ENCODE measurements at places on chromosomes 1 and 21. TPM values are rescaled to one million over a fixed set of nuclear protein-coding genes. Genes with fewer than 3 reads are reported as not detected.

DNA sequence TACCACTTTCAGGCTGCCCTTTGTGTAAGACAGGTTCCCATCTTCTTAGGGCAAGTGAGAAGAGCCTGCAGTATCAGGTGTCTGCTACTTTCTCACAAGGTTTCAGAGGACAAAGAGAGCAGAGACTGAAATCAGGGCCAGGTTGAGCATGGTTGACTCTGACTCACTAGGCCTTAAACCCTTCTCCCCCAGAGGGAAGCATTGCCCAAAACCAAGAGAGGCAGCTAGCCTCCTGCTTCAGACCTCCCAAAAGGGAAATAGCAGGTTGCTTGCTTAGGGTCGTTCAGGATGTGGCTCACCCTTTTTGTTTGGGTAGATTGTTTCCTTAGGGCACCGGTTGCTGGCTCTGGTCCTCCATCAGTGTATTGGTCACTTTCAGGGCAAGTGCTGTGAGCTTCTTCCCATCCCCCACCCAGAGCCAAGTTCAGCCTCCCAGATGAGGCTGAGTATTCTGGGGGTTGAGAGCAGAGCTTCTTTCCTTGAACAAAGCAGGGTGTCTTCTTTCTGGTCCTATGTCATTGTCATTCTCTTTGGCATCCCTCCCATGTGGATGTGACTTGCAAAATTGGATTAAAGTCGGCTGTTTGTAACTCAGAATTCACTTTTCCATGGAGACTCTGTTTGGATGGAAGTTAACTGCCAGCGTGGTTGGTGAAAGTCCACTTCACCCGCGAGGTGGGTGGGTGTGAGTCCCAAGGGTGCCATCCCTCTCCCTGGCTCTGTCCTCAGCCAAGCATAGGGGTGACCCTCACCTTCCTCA lies 55.5 kb upstream of the GALNT2 start:
- H3K27me3 ChIP-seq = no peaks in the 10 kb centered on the region
- no peak overlapping the region for H3K4me3 ChIP-seq
- H3K4me1 ChIP-seq = no peaks in the 10 kb centered on the region
- no peak for DNase-seq
- no peaks in the 10 kb centered on the region for H3K36me3 ChIP-seq

DNA sequence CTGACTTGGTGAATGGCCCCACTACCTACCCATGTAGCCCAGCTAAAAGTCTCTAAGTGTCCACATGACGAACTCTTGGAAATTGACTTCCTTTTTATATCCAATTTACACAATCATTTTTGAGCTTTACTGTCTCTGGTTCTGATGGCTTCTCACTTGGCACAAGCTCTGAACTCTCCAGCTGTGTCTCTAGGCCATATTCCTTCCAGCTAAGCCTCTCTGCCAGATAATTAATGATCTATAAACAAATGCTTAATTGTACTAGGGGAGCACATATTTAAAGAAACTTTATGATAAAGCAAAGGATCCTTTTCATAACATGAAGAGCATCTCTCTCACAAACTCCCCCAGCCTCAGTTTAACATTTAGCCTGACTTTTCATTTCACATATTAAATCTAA lies 16.3 kb upstream of the BEND5 start:
- no peak overlapping the region for H3K27ac ChIP-seq
- H3K36me3 ChIP-seq = no peaks in the 10 kb centered on the region
- H3K4me1 ChIP-seq = no peaks in the 10 kb centered on the region
- DNase-seq = no peak
- H3K4me3 ChIP-seq = no peak overlapping the region

DNA sequence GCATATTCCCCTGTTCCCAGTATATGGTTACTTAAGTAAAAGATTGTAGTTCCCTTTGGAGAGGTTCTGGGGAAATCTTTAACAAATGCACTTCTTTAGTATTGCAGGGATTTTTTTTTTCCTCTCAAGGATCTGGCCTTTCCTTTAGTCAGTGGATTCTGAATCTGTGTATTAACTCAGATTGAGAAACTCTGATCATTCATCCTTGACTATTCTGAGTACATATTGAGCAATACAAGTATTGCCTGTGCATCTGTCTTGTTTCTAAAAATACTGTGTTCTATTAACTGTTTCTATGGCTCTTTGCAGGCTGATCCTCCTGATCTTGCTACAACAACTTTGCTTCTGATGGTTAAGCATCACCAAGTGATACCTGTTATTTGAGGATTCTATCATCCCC lies 67.8 kb upstream of the FGGY start:
- H3K27me3 ChIP-seq = no peaks in the 10 kb centered on the region
- no peak overlapping the region for H3K4me3 ChIP-seq
- H3K4me1 ChIP-seq = no peaks in the 10 kb centered on the region
- no peak overlapping the region for H3K27ac ChIP-seq
- no peaks in the 10 kb centered on the region for H3K36me3 ChIP-seq

GRCh38 chr1:177880339-177880891 lies 89.4 kb downstream of the SEC16B start:
- H3K4me3 ChIP-seq = no peak overlapping the region
- H3K36me3 ChIP-seq = no peaks in the 10 kb centered on the region
- H3K27me3 ChIP-seq = no peaks in the 10 kb centered on the region
- DNase-seq = no peak
- no peak overlapping the region for H3K27ac ChIP-seq
- no peaks in the 10 kb centered on the region for H3K4me1 ChIP-seq

DNA sequence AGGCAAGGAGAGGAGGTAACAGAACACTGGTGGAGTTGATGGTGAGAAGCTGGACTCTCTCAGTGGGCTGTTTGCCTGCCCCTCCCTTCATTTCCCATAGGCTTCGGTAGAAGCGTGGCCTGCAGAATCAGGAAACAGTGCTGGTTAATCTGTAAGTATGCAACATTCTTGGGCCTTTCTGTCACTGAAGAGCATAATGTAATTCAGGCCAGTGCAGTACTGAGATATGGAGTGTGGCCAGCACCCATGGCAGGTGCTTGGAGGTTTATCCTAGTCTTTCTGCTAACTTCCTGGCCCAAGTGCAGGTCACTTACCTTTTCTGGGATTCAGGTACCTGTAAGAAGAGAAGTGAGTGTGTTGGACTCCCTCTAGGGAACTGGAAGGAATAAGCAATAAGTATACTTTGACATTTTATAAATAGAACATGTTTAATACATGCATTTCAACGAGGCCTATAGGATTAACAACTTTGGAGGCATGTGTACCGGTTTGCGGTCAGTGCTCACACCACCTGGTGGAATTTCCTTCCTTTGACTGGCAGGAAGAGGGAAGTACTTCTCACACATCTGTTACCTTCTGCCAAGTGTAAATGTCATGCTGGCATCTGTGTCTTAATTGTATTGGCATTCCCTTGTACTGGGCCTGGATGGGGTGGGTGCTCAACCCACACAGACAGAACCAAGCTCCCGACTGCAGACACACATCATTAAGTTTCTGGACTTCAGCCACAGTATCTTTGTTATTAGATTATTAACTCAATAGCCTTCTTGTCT lies 105.5 kb downstream of the KIF26B start:
- no peaks in the 10 kb centered on the region for H3K4me1 ChIP-seq
- H3K4me3 ChIP-seq = no peak overlapping the region
- no peaks in the 10 kb centered on the region for H3K36me3 ChIP-seq

- DNase-seq = no peak
- H3K4me1 ChIP-seq = no peaks in the 10 kb centered on the region
- no peaks in the 10 kb centered on the region for H3K36me3 ChIP-seq
- H3K27ac ChIP-seq = no peak overlapping the region
- no peak overlapping the region for H3K4me3 ChIP-seq
- H3K27me3 ChIP-seq = no peaks in the 10 kb centered on the region
Observed at GRCh38 chr1:187326557-187326956, 497.8 kb downstream of the PLA2G4A start.

DNA sequence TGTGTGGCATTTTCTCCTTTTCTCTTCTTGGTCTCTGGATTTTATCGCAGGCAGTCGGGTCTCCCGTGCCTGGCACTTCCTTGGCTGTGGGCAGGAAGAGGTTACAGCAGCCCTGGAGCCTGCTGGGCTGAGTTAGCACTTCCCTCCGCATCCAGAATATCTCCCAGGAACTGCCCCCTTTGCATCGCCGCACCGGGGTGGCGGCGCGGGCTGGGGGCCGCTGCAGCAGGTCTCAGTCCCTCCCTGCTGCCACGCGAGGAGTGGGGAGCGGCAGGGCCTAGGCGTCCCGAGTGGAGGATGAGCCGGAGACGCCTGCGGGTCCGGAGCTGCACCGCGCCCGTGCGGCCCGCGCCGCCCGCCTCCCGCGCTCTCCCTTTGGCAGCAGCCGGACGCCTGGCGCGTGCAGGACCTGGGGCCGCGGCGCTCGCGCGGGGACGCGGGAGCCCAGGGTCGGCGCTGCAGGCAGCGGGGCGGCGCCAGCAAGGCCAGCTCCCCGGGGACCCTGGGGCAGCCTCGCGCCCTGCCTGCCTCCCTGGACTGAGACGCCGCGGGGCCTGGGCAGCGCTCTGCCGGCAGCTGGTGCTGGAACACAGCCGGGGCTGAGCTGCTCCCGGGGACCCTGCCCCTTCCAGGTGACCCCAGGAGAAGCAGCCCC lies 192.8 kb downstream of the PRDM2 start:
- H3K4me3 ChIP-seq = no peak overlapping the region
- no peak overlapping the region for H3K27ac ChIP-seq
- peaks cover 35% of the 10 kb centered on the region for H3K27me3 ChIP-seq
- no peak for DNase-seq

The PAQR6 gene
- 1.9 TPM for total RNA-seq

The AURKAIP1 gene
- 159 TPM for total RNA-seq

The RCSD1 gene
- total RNA-seq = 45.9 TPM

The NEGR1 gene
- total RNA-seq = not detected
